ENCODE measurements at places on chromosomes 2 and 18.

GRCh38 chr2:88845772-88846661 is 154.5 kb downstream of the RPIA start:
- no peak for DNase-seq

GRCh38 chr2:216936954-216937357 is 77.1 kb upstream of the TNP1 start:
- no peak for DNase-seq

- DNase-seq = no peak
These were observed 152.2 kb upstream of the KCNJ3 start for GRCh38 chr2:154546341-154546740.

- DNase-seq = no peak
These were observed 23.4 kb downstream of the CDH2 start for GRCh38 chr18:28153485-28154065.

- no peak for DNase-seq
These were observed 68.9 kb upstream of the NCK2 start for GRCh38 chr2:105675841-105676240.

DNA sequence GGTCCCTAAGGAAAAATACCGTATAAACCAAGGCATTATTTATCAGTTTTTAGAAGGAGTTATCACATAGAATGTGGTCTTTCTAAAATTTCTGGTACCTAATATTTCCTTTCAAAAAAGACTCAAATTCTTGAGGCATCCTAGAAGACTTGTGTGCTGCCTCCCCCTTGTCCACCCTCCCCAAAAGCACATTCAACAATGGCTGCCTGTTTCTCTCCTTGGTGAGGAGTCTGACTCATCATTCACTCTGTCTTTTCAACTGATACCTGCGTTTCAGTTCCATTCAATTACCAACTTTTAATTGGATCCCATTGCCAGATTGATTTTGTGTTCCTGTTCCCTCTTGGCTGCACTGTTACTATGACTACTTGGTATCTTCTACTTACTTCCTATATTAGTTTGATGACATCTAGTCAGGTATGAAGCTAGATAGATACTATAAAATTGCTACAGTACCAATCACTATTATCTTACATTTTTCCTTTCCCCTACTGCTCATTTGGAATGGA is 72.9 kb downstream of the XRCC5 start:
- no peak for DNase-seq

Data from AML-193 (cell line).